ENCODE measurements at places on chromosomes 4 and X.

DNA sequence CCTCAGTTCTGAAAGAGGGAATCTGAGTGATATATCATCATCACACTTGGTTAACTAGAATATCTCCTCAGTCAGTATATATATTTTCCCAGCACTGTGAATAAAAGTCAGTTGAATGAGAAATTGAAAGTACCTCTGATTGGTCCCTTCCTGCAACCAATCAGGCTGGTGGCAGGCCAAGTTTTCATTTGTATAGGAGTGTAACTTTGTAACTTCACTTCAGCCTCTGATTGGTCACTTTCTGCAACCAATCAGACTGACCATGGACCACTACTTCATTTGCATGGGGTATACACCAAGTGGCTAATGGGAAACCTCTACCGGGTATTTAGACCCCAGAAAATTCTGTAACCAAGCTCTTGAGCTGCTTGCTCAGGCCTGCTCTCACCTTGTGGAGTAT is 2.0 kb upstream of the PGK1 start:
- DNase-seq: no peak

DNA sequence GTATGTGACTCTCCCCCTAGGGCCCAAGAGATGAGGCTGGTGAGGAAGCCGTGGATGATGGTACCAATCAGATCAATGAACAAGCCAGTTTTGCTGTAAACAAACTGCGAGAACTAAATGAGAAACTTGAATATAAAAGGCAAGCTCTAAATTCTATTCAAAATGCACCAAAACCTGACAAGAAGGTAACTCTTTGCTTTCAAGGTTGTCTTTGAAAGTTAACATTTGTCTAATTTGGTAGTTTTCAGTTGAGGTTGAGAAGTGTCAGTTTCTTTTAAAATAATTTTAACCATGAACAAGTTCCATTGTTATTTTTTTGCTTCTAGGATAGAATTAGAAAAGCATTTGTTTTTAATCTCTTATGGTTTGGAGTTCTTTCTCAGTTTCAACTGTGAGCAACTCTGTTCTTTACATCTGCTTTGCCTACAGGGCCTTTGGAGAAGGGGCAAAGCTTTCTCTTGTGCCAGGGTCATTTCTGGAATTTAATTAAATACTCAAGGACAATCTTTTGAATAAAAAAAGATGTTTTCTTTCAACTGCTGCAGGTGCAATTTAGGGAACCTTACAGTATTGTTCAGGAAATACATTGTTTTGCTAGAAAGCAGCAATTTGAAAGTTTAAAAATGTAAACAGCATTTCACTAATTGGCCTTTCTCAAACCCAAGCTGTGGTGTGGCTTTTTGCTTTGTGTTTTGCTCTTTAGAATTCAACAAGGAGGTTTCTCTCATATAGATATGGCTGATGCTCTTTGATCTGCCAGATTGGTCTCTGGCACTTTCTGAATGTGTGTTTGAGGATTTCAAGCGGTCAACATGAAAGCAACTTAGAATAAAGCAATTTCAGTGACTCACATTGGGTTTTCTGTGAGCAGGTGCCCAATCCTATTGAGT is 62.9 kb downstream of the LRP2BP start:
- no peak for DNase-seq

DNA sequence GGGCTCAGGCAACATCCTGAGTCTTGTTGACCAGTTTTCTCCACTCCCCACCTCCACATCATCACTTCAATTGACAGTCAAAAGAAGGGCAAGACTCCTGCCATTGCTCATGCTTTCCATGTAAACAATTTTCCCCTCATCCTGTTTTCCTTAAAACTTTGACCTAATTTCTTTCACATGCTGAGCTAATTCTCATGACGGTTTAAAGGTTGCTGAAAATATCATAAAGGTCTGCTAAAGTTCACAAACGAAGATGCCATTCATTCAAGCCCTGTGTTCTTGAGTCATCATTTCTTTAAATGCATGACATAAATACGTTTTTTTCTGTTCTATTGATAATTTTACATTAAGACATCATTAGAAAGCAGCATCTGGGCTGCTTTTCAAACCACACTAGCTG is 353.9 kb downstream of the NKX6-1 start:
- DNase-seq: no peak

DNA sequence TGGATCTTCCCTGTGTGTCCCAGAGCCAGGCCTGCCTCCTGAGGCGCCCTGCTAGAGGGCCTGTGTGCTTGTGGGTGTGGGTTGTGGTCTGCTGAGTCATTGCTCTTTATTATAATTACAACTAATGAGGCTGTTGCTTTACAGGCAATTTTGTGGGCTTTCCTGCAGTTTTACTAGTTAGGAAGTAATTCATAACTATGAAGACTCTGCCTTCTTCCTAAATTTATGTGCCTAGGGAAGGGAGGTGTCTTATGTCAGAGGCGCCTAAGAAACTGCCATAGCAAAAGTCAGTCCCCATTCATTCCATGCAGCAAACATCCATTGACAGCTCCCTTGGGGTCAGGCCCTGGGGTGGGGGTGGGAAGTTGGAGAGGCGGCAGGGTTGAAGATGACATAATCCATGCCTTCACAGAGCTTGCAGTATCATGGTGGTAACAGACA is 359.2 kb downstream of the IDS start:
- DNase-seq: no peak

DNA sequence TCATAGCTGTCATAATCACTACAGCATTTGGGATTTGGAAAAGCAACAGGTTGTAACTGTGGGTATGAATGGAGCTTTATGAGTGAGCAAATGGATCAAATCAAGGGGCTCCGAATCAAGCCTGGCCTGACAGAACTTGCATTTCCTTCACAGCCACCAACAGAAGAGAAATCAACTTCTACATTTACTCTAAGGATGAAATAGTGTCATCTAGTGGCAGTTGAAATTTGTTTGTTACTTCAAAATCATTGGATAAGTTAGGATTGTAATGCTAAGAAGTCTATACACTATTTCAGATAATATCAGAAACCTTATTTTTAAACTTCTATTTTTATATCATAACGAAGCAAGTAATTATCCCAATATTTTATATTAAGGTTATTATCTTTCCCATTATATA is 10.7 kb upstream of the WDR17 start:
- DNase-seq: no peak

DNA sequence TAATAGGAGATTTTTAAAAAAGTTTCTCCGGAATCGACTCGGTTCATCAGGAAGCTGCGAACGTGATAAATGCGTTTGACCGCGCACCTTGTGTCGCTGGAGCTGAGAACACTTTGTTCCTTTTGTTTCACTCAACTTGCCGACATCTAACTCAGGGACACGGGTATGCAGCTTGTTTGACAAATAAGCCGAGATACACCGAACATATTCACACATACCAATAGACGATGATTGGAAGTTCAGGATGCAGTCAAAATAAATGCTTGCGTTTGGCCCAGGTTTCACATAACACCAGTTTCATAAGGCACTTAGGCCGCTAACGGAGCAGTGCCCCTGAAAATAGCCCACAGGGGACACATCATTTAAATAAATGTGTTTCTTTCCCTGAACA is 932 bp upstream of the SHISA3 start:
- DNase-seq: no peak

- no peak for DNase-seq
Measured at GRCh38 chr4:153834901-153835300, 46.0 kb upstream of the SFRP2 start.

- no peak for DNase-seq
Measured at GRCh38 chr4:170305627-170306026, 215.9 kb upstream of the AADAT start.

GRCh38 chr4:123350191-123350544 is 46.4 kb upstream of the SPRY1 start:
- DNase-seq: no peak

DNA sequence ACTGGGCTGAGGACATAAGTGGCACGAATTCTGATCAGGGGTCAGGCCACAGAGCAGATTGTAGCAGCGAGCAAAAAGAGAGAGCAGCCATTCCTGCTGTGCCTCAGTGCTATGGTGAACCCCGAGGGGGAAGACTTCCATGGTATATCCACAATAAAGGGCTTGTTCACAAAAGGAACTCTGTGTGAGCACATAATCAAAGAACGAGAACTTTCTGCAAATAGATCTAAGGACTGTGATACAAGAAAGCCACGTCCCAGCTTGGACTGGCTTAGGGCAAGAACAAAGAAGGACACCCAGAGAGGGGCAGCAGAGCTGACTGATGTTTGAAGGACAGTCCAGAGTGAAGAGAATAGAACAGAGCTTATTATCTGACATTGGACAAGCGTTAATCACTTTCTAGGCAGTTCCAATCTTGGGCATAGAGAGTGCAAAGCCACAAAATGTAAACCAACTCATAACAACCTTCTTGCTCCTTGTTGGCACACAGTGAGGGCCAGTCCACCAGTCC is 24.0 kb downstream of the PPEF2 start:
- no peak for DNase-seq

GRCh38 chr4:6988016-6988715 is 55.0 kb upstream of the TADA2B start:
- DNase-seq: no peak

- no peak for DNase-seq
Measured at GRCh38 chr4:120007191-120007871, 59.3 kb downstream of the MAD2L1 start.

DNA sequence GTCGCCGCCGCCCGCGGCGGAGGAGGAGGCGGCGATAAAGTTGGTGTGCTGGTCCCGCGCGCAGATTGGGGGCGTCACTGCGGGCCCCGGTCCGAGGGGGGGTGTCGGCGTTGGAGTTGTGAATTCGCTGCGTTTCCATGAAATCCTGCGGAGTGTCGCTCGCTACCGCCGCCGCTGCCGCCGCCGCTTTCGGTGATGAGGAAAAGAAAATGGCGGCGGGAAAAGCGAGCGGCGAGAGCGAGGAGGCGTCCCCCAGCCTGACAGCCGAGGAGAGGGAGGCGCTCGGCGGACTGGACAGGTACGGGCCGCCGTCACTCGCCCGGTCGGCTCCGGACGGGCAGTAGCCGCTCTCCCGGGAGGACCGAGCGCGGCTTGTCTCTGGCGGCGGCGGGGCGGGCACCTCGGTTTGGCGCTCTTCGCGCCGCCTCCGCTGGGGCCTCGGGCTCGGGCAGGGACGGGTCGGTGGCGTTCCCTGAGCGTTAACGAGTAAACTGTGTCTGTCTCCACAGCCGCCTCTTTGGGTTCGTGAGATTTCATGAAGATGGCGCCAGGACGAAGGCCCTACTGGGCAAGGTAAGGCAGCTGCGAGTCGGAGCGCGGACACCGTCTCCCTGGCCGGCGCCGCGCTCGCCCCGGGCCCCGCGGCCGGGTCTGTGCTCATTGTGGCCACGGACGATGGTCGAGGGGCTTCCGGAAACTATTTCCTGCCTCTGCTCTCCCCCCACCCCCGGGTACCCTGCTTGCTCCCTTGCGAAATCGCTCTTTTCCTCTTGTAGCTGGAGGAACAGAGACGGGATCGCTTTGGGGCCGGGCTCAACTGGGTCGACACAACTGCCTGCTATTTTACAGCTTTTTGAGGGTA is 658 bp downstream of the KDM6A start:
- DNase-seq: peak; percentile 1

- DNase-seq: no peak
Measured at GRCh38 chrX:31319586-31319985, 247.7 kb upstream of the FTHL17 start.

GRCh38 chr4:26464420-26465095 is 25.7 kb downstream of the CCKAR start:
- no peak for DNase-seq

DNA sequence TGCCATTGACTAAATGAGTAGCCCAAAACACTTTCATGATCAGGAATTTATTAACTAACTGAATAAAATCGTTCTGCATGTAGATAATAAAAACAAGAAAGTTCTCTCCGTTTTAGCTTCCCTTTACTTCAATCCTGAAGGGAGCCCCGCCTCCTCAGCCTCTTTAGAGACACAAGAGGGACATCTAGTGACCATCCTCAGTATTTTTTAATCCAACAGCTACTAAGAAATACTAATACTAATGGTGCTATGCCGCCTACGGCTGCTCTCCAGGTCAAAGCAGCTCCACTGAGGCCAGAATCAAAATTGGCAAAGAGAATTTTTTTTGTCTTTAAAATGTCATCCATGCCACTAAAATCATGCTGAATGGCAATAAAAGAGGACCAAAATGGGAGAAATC is 3.2 kb upstream of the PCDH19 start:
- DNase-seq: no peak

DNA sequence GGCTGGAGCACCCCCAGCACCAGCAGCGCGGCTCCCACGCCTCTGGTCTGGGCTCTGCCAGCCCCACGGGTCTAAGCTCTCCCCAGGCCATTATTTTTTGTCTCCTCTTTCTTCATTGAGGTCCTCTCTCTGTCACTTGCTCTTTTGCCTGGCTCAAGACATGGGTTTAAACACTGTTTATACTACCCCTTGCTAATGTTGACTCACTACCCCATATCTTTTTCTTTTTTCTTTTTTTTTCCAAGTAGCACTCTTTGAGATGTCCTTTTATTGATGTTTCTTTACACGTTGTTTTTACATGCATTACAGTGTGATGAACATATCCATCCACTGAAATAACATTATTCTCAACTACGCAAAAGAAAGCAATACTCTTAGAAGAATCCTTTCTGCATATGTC is 1.7 kb upstream of the ERVMER34-1 start:
- no peak for DNase-seq

- DNase-seq: no peak
Measured at GRCh38 chr4:2689114-2689513, 67.0 kb downstream of the TNIP2 start.

- no peak for DNase-seq
Measured at GRCh38 chr4:78527555-78527954, 24.0 kb upstream of the ANXA3 start.
